ENCODE measurements at places on chromosomes 6 and 20.

- DNase-seq: no peak
These were observed 226.3 kb downstream of the TBXT start for GRCh38 chr6:165941249-165941775.

GRCh38 chr6:24126586-24127192 is 674 bp downstream of the NRSN1 start:
- DNase-seq: no peak

DNA sequence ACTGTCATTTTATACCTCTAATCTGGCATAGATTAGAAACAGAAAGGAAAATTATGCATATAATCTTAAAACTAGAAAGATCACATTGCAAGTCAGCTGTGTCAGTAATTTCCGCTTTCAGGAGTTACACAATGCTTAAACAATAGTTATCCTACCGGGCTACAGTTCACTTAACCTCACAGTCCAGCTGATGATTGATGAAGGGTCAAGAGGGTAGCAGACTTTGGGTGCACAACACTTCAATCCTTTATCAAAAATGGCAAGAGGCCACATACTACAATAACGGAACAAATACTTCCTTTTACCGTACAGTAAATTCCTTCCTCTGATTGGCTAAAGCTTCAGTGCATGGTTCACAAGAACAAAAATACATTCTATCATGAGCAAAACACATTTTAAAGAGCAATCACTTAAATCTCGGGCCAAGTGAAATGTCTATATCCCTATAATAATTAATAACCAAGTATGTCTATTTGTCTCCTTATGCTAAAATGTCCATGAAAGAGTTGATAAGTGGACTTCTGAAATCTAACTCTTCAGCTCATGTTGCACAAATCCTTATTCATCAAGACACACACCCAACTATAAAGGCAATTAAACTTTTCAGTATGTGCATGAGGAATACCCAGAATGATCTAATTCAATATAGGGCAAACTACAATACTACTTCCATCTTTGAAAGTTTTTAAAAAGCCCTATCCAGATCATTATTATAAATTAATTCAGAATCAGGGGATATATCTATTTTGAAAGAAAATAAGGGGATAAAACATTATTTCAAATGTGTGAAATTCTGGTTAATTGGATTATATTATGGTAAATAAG is 76.8 kb downstream of the HIVEP2 start:
- no peak for DNase-seq

DNA sequence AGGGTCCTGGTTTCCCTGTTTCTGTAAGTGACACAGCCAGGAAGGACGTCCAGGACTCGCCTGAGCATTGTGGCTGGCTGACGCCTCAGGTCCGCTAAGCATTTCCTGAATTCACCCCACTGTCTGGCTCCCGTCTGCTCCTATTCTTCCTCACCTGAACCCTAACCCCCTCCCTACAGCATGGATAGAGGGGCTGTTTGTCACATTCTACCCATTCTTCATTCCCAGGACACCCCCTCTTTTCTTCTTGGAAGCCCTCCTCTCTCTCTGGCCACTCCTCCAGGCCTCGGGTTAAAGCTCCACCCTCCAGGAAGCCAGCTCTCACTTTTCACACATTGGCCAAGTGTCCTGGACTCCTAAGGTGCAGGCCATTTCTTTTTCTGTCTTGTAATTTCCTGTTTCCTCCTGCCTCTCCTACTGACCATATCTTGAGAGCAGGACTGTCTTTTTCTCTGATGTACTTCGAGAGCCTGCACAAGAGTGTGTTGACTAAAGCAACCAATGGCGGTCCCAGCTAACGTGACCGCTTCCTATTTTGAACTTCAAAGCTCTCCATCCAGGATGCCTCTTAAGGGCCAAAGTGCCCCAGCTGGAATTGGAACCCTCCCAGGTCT is 24.2 kb upstream of the MYMX start:
- DNase-seq: no peak

DNA sequence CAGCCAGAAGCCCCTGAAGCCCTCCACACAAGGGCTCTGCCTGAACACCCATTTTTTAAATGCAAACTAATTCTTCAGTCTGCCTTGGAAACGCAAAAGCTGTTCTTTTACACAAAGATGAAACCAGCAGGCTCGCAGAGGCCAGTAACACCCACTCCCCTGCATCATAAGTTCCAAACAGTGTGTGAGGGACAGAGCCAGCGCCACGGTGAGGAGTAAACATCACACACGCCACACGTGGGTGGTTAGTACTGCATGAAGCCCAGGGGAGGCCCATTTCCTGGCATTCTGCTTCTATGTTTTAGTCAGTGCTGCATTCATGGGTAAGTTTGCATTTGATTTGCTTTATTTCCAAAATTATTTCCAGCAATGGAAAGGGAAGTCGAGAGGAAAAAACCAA is 217.7 kb upstream of the RIN2 start:
- no peak for DNase-seq

GRCh38 chr20:24235296-24236175 is 233.9 kb upstream of the SYNDIG1 start:
- no peak for DNase-seq

- no peak for DNase-seq
These were observed 1122.3 kb downstream of the EPHA7 start for GRCh38 chr6:92297101-92297500.
